ENCODE measurements at places on chromosomes 5 and 9.

DNA sequence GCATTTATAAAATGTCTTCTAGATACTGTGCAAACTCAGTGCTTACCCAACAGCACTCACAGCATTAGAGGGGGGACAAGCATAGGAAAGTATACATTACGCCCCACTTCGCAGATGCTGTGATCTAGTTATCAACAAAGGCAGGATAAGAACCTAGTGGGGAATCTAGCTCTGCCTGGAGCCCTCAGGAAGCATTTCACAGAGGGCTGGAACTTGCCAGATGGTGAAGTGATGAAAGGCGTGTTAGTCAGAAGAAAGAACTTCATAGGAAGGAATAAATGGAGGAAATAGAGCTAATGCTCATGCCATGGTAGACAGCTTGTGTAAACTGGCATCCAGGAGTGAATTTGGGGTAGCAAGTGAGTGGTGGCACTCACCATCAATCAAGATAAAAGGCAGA, 25.8 kb downstream of the DIRAS2 start:
- DNase-seq = no peak

GRCh38 chr5:141952020-141952419, 6.0 kb downstream of the PCDH12 start:
- DNase-seq = no peak

DNA sequence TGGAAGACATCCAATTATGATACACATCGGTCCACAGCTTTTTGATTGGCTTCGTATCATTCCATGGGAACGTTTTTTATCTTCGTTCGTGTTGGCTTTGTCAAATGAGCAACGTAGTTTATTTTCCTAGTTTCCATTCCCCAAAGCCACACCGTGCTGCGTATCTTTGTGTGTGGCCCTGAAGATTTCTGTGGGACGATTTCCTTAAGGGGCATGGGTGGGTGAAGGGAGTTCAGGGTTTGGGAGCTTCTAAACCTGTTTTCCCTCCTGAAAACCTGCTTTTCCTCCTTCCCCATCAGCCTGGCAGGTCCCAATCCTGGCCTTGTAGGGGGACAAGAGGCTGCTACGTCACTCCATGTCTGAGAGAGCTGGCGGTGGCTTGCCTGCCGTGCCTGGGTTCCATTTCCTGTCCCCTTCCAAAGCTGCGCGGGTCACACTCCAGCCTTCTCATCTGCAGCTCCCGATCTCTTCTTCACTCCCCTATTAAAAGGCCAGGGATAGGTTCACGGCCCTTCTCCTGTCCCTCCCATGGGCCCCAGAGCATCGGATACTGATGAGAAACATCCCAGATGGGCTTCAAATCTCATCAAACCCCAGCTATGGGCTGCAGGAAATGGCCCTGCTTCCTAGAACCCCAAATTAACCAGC, 23.5 kb upstream of the ASS1 start:
- no peak for DNase-seq

- no peak for DNase-seq
These were observed 351.4 kb downstream of the SEMA5A start for GRCh38 chr5:9194509-9194908.

- DNase-seq = no peak
These were observed 4.6 kb upstream of the SLC9A3 start for GRCh38 chr5:528629-529511.

DNA sequence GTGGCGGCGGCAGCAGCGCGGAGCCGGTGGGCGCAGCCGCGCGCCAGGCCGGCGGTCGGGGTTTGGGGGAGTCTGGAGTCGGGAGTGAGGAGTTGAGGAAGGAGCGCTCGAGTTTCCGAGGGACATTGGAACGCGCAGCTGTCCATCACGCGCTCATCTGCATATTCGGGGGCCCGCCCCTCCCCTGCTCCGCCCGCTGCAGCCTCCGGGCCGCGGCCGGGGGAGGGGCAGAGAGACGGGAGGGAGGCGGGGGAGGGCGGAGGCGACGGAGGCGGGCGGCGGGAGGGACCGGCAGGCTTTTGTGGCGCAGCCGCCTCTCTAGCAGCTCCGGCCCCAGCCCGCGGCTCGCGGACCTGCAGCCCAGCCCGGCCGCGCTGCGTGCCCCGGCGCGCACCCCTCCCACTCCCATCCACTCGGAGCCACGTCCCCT, at the start of gene IRX2:
Gene IRX2, minus strand, starts transcription at position 86 of the 430 bp plus-strand sequence. CDS start 264 bp downstream, outside the sequence.
- DNase-seq = no peak

DNA sequence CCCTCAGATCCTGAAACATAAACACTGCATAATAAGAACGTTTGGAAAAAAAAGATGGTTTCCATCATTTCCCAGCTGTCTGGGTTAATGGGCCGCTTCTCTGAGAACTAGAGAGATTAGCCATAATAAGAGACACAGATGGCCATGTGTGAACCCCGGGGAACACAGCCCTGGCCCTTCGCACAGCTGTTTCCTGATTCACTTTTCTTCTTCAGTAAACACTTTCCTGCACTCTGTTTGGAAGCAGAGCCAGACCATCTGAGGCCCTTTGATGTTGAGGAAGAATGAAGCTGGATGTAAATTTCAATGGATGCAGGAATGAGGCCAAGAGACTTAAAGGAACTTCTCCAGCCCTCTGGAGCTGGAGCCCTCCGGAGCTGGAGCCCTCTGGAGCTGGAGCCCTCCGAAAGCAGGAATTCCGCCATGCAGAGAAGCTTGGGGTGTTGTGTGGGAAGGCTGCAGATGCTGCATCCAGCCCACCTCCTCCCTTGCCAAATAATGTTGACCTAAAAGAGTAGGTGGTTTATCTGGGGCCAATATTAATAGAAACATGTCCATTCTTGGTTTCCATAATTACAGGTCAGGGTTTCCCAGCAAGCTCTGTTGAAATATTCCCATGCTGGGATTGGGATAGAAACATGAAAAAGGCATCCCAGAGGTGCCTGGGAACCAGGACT, 218.9 kb downstream of the NXNL2 start:
- DNase-seq = no peak

GRCh38 chr5:17808566-17808965, 174.3 kb downstream of the TAF11L14 start:
- DNase-seq = no peak

DNA sequence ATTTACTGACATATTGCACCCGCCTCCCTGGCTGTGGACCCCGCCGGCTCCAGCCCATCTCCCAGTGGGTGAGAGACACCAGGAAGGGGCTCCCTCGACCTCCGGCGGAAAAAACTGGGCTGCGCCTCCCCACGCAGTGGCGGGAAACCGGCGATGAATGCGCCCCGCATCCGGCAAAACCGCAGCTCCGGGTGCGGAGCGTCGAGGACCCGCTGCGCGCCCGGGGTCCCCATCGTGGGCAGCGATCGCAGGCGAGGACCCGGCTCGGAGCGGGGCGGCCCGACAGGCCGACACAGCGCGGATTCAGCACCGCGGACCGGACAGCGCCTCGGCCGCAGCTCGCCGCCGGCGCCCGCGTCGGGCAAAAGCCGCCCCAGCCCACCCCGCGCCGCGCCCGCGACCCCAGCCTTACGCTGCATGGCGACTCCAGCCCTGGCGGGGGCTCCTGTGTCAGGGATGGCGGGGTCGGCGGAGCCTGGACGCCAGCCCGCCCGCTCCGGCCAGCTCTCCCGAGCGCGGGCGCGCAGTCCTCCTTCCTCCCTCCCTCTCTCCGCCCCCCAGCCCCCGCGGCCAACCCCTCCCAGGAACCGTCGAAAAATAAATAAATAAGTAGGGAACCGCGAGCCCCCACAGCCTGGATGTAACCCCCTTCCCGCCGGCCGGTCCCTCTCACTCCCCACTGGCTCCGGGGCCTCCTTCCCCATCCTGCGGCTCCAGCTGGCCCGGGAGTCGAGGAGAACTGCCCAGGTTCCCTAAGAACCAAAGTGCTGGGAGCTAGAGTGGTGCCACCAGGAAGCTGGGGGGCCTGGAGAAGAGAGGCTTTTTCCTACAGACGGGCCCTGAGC, 3.1 kb downstream of the LHX3 start:
- DNase-seq = no peak

DNA sequence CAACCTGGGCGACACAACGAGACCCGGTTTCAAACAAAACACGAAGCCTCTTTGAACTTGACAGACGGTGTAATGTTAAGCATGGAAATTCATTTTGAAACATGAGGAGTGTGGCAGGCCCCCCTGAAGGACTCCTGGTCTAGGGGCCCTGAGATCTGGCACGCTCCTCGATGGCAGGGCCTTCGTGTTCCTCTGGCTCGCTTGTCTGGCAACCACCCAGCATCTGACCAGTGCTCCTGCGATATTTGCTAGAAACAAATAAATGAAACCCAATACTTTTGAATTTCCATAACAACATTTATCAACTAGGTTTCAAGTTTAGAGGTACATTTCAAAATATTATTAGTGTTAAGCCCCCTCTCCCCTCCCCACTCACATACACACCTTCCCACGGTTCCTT, 193.0 kb downstream of the ERCC6L2 start:
- DNase-seq = no peak

DNA sequence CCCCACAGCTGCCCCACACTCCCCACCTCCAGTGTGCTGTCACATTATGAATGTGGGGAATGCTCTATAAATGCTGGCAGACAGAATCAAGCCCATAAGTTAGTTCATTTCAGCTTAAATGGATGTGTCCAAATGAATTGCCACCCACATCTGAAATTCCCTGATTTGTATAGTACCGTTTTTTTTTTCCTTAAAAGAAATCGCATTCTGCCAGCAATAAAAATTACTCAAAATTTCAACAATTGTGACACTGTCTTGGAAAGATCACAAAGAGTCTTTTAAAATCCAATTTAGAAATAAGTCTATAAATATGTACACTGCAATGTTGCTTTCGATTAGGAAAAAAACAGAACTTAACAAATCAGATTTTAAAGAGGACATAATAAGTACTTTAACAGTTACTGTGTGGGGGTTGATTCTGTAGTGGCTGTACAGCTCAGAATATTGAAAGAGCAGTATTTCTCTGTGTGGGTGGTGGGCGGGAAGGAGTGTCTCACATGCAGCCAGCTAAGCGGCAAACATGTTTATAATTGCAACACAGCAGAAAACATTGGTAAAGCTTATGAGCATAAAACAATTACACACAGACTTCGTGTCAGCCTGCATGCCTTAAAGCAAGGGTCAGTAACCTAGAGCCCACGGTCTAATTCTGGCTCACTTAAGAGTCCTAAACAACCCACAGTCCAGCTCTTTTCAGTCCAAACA, 24.9 kb upstream of the CSNK1G3 start:
- no peak for DNase-seq

- DNase-seq = no peak
These were observed 78.7 kb upstream of the SH3PXD2B start for GRCh38 chr5:172533058-172533398.

- DNase-seq = no peak
These were observed 1.6 kb downstream of the RAD23B start for GRCh38 chr9:107284636-107285035.

DNA sequence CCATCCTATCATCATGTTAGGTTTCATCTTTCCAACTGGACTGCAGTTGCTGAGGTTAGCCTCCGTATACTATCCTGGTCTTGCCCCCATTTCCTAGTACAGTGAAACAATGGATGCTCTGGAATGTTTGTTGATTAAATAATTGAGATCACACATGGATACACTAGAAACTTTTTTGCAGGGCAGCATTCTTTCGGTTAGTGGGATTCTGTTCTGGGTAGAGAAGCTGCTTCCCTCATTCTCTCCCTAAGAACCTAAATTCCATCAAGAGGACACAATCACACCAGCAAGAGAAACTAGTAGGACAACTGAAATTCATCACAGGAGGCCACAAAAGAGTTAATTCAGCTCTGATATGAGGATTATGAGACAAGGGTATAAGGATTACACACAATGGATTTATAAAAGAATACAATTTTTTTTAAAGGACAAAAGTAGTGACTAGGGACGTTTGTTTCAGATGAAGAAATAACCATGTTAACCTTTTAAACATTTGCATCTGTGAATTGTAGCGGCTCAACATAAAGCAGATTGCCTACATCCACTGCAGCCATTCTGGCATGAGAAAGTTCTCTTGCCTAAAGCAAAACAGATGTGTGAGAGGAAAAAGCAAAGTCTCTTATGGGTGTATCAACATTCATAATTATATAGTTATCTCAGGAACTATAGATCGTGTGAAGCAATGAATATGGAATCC, 162.7 kb upstream of the LHFPL2 start:
- DNase-seq = no peak

- no peak for DNase-seq
These were observed 10.7 kb upstream of the SLC22A4 start for GRCh38 chr5:132283423-132284043.

GRCh38 chr5:179417016-179417415, 71.8 kb upstream of the ADAMTS2 start:
- no peak for DNase-seq

GRCh38 chr9:76018235-76018634, 127.8 kb downstream of the PCSK5 start:
- no peak for DNase-seq

- DNase-seq = peak; percentile 74
These were observed 14.8 kb upstream of the CEMIP2 start for GRCh38 chr9:71783120-71783523.

DNA sequence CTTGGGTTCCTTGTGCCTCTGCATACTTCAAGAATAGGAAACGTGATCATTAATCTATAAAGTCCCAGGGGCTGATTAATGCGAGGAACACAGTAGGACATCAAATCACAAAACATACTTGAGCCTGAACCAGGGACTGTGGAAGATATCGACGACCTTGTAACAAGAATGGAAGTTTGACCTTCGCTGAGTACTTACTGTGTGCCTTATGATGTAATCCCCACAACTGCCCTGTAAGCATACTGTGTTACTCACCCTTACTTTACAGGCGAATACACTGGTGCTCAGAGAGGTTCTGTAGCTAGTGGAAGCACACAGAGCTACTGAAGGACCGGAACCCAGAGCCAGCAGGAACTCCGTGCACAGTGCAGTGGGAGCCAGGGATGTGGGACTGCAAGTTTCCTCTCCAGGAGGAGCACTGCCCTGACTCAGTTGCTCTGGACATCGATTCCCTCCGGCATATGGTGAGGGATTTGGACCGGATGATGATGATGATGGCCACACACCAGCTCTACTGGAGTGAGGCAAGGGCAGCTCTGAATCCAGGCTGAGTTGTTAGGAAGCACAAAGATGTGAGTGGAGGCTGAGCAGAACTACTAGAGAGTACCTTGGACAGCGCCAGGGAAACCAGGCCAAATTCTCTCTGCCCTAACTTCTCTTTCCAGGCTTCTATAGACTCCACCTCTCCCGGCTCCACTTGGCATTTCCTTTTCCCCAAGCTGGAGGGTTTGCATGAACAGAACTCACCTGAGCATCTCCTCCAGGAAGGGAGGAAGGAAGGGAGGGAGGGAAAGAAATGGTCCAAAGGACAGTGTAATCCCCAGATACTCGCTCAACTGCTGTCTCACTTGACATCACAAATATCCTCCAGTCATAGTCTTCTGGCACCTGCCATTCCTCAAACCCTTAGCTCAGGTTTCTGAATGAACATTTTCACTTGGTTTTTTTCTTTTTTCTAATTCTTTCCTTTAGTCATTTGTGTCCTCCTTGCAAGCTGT, 1.5 kb upstream of the GABBR2 start:
- DNase-seq = no peak

- DNase-seq = no peak
These were observed 46.4 kb downstream of the RBM27 start for GRCh38 chr5:146249801-146250200.
